ENCODE measurements at places on chromosomes 16 and 17.

DNA sequence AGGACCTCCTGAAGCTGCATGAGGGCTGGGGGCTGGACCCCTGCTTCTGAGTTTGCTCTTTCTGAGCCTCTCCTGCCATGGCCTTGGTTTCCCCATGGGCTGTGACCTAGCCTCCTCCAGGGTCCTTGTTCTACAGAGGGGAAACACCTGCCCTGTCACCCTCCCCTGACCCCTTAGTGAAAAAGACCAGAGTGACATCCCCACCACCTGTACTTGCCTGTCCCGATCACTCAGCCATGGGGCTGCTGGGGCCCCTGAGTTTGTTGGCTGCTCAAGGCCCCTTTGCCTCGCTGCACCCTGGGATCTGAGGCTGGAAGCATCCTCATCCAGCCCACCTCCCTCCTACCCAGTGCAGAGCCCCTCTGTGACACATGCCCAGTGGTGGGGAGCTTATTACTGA, 800 bp downstream of the NOD2 start:
- no peak for DNase-seq

DNA sequence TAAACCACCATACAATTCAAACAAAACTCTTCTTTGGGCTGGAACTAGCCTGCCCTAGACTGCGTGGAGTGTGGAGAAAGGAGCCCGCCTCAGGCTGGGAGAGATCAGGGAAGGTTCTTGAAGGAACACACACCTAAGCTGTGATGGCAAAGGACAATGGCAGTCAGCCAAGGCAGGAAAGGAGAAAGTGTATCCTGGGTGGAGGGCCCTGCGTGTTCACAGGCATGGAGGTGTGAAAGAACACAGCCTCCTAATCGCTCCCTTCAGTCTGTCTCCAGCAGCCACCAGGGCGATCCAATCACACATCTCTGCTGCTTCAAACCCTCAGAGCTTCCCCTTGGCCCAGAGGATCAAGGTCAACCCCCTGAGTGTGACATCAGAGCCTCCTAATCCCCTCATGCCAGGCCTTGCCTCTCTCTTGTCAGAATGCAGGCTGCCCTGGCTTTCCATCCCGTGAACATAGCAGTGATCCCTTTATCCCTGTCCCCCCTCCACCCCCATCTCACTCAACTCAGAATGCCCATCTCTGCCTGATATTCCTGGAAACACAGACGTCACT, 173.0 kb downstream of the KATNIP start:
- DNase-seq: no peak

GRCh38 chr17:17205368-17206123, 587 bp downstream of the PLD6 start:
- DNase-seq: peak; percentile 75

DNA sequence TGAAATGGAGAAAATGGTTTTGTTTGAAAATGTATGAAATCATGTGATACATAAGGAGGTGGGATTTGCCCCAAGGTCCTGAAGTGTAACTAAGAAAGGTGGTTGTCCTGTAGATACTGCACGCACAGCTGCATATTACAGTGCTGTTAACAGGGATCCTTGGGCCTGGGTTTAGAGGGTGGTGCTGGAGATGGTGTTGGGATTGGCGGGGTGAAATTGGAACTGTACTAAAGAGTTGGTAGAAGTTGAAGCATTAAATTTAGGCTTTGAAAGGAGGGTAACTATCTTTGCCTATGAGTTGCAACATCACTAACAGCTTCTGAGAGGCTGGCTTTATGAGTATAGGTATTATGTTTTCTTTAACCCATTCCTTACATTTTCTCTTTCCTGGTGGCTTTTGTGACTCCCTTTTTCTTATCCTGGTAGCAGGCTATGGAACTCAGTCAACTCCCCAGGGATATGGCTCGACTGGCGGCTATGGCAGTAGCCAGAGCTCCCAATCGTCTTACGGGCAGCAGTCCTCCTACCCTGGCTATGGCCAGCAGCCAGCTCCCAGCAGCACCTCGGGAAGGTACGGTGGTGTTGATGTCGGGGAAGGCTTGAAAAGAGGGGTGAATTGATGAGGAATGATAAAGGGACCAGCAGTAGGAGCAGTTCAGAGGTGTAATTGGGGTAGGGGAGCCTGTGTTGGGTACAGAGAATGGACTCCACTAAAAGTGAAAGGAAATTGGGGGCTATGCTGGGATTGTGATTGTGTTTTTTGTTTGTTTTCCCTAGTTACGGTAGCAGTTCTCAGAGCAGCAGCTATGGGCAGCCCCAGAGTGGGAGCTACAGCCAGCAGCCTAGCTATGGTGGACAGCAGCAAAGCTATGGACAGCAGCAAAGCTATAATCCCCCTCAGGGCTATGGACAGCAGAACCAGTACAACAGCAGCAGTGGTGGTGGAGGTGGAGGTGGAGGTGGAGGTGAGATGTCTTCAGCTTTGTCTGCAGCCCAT, 3.8 kb downstream of the FUS start:
- no peak for DNase-seq

GRCh38 chr17:38508954-38509771, 80.9 kb downstream of the ARHGAP23 start:
- DNase-seq: peak; percentile 28

GRCh38 chr16:3804426-3805016, 76.0 kb downstream of the CREBBP start:
- DNase-seq: no peak

- DNase-seq: no peak
Observed at GRCh38 chr17:61179380-61179806, 220.2 kb upstream of the TBX2 start.

DNA sequence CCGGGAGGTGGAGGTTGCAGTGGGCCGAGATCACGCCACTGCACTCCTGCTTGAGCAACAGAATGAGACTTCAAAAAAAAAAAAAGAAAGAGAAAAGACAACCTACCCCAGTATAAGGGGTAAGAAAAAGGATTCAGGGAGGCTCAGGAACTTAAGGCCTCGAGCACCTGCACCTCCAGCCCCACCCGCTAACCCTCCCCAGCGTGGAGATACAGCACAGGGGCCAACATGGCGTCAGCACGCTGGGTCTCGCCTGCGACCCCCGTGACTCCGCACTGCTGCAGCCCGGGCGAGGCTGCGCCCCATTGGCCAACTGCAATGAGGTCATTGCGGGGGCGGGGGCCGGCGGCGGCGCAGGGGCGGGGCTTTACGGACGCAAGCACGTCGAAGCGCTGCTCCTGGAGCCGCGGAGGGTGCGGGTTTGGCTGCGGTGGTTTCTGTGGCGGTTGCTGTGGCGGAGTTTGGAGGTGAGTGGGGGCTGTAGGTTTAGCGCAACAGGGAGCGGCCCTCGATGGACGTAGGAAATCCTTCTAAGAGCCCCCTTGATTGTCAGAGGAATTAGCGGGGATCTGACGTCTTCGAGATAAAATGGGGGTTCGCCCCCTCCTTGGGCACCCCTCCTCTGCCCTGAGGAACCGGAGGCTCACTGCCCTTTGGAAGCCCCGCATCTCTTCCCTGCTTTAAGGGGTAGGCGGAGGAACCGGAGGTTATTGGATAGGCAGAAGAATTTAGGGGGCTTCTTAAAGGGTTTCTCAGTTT, at the start of gene ATP6V0A1:
Gene ATP6V0A1, plus strand, starts transcription at position 382 of the 759 bp plus-strand sequence. CDS start 2,017 bp downstream, outside the sequence.
- DNase-seq: peak; percentile 94

All from NCI-H146 (cell line).